Hypothalamus (tissue), 51 donors: ENCODE measurements at places on chromosomes 6 and 20.

DNA sequence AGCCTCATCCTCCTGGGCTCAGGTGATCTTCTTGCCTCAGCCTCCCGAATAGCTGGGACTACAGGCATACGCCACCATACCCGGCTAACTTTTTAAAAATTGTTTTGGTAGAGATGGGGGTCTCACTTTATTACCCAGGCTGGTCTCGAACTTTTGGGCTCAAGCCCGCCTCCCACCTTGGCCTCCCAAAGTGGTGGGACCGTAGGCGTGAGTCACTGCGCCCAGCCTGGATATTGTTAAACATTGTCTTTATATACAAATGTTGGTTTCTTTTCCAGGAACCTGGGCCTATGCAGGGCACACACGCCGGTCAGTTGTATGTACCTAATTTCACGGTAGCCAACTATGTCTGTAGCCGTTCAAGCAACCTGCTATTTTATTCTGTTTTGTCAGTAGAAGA, 60.1 kb downstream of the SYNJ2 start:
- no peak for DNase-seq

DNA sequence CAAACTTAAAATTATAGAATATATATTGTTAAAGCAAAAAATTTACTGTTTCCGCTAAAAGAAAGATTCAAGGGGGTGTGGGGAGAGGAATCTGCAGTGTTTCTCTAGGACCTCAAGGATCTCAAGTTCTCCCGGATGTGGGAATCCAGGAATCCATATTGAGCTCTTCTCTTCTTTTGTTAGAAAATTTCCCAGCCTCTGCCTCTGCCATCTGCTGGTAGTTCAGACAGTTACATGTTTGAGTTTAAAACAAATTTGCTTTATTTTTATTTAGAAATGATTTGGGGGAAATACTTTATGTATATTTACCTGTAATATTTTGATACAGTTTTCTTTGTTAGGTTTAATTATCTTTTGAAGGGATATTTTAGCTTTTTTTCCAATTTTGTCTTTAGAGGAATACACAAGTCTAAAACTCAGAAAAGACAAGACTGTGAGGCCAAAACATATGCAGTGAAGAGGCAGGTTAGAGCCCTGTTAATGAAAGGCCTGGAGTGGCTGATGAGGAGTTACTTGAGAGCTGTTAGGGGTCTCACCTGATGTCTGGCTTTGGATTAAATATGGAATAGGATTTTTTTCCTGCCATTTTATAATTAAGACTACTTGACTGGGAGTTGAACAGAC, 268.8 kb downstream of the ARID1B start:
- DNase-seq: no peak

DNA sequence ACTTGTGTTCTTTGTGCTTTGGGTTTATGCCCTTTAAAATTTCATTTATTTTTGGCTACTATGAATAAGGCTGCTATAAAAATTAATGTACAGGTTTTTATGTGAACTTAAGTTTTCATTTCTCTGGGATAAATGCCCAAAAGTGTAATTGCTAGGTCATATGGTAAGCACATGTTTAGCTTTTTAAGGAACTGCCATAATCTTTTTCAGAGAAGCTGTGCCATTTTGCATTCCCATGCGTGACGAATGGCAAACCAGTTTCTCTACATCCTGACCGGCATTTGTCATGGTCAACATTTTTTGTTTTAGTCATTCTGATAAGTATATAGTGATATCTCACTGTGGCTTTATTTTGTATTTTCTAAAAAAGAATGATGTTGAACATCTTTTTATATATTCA, 236.0 kb upstream of the SGK1 start:
- no peak for DNase-seq

- DNase-seq: no peak
Observed at GRCh38 chr6:34383656-34384320, 8.7 kb downstream of the NUDT3 start.

GRCh38 chr6:4402477-4402976, 267.2 kb upstream of the ECI2 start:
- no peak for DNase-seq

DNA sequence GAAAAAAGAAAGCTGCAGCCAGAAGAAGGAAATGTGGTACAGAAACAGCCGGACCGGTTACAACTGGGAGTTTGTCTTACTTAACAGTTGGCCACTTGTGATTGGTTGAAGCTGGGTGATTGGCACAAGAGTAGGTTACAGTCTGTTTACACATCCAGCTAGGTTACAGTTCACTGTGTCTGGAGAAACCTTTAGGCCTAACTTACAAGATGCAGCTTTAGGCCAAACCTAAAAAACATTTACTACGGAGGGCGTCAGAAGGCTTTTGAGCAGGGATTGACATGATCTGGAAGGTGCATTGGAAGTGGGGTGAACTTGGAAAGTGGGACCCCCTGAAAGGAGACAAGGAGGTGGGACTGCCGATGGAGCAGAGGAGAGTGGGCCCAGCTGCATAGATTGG, 122.3 kb downstream of the BANF2 start:
- no peak for DNase-seq

GRCh38 chr6:100283285-100283684, 181.4 kb downstream of the SIM1 start:
- DNase-seq: no peak

DNA sequence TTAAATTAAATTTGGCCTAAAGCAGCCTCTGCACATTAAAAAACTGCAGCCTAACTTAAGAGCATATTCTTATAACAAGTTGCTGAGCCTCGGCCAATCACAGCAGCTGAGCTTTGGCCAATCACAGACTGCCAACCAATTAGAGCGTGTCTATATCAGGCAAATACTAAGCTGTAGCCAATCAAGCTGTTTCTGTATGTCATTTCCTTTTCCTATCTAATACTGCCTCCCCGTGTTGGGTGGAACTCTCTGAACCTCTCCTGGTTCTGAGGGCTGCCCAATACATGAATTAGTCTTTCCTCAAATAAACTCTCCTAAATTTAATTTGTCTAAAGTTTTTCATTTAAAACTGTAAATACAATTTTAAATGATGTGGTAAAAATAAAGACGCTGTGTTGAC, 3.9 kb upstream of the TMEM244 start:
- DNase-seq: no peak

GRCh38 chr6:11329726-11330412, 97.4 kb upstream of the NEDD9 start:
- DNase-seq: no peak
